K562 (cell line): ENCODE measurements at places on chromosomes 4 and X.

DNA sequence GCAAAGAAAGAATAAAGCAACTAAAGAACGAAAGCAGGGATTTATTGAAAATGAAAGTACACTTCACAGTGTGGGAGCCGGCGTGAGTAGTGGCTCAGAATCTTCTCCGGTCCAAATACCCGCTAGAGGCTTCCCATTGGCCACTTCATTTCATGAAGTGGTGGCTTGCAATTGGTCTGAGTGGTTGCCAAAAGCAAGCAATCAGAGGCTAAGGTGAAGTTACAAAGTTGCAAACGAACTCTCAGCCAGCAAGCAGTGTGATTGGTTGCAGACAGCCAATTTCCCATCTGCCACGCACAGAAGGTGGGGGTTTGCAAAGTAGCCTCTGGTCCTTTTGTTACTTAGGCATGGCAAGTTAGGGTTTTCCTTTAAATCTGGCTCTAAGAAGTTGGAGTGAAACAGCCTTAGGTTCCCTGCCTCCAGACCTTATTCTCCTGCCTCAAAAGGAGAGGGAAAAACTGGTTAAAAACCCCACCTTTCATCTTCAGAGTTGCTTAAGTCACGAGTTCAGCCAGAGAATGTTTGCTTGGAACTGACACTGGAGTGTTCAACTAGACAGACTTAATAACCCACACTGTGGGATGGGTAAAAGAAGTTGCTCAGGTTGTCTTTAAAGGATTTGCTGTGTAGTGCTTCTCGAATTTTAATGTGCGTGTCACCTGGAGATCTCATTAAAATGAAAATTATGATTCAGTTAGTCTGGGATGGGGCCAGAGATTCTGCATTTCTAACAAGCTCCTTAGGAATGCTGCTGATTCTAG lies 6.9 kb upstream of the CLOCK start:
- DNase-seq: no peak

- DNase-seq: no peak
Measured at GRCh38 chrX:118698516-118699170, 28.8 kb upstream of the IL13RA1 start.

- no peak for DNase-seq
Measured at GRCh38 chrX:126701380-126701779, 118.1 kb upstream of the PRR32 start.

DNA sequence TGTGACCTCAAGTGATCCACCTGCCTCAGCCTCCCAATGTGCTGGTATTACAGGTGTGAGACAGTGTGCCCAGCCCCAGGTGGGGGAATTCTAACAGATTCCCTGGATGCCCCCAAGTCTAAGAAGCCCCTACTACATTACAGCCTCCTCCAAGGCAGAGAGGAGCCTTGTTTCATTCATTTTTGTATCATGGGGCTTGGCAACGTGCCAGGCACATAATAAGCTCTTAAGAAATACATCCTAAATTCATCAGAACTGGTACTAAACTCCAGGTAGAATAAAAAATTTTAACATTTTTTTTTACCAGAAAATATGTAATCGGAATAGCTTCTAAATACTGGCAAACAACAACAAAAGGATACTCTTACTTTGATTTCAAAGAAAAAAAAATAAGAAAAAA lies 127.1 kb downstream of the CHIC2 start:
- no peak for DNase-seq

GRCh38 chrX:137032341-137032694 lies 1.5 kb downstream of the GPR101 start:
- peak; percentile 2 for DNase-seq
